ENCODE measurements at places on chromosomes 1 and 21.

DNA sequence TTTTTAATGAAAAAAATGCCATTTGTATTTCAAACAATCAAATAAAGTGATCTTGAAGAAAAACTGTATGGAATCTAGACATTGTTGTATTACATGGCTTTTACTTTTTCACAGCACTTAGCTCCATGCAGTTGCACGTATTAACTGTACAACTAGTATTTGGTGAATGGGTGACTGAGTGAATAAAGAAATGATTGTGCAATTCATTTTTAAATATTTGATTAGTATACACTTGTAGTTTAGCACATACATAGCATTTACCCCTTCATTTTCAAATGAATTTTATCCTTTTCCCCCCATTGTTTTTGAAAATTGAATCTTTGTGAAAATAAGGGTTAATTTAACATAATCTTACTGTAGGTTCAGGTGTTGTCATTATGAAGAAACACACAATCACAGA, 54.5 kb upstream of the GPR25 start:
- H3K36me3 ChIP-seq: peaks cover 4% of the 10 kb centered on the region
- no peaks in the 10 kb centered on the region for H3K4me1 ChIP-seq
- no peaks in the 10 kb centered on the region for H3K27me3 ChIP-seq
- H3K4me3 ChIP-seq: no peak overlapping the region

- no peaks in the 10 kb centered on the region for H3K4me1 ChIP-seq
- H3K27me3 ChIP-seq: no peaks in the 10 kb centered on the region
- H3K4me3 ChIP-seq: no peak overlapping the region
- H3K36me3 ChIP-seq: no peaks in the 10 kb centered on the region
- no peak overlapping the region for H3K27ac ChIP-seq
- DNase-seq: no peak
These were observed 51.5 kb upstream of the CNIH3 start for GRCh38 chr1:224564454-224565084.

- no peak overlapping the region for H3K4me3 ChIP-seq
- H3K36me3 ChIP-seq: no peaks in the 10 kb centered on the region
- DNase-seq: no peak
- H3K27ac ChIP-seq: no peak overlapping the region
- H3K27me3 ChIP-seq: no peaks in the 10 kb centered on the region
- H3K4me1 ChIP-seq: no peaks in the 10 kb centered on the region
These were observed 65.4 kb downstream of the RUNX1 start for GRCh38 chr21:34983680-34984086.

- no peaks in the 10 kb centered on the region for H3K27me3 ChIP-seq
- no peak for DNase-seq
- peaks cover 63% of the 10 kb centered on the region for H3K36me3 ChIP-seq
- no peak overlapping the region for H3K4me3 ChIP-seq
- H3K4me1 ChIP-seq: peaks cover 40% of the 10 kb centered on the region
These were observed 57.5 kb upstream of the SDC3 start for GRCh38 chr1:30965924-30966599.

- peak overlapping the region; percentile 68 for H3K27ac ChIP-seq
- no peaks in the 10 kb centered on the region for H3K36me3 ChIP-seq
These were observed 19.2 kb downstream of the AGPAT3 start for GRCh38 chr21:43884012-43884860.

GRCh38 chr21:20169812-20170576, 828.2 kb upstream of the NCAM2 start:
- no peaks in the 10 kb centered on the region for H3K27me3 ChIP-seq
- H3K4me1 ChIP-seq: no peaks in the 10 kb centered on the region
- no peak overlapping the region for H3K27ac ChIP-seq
- no peaks in the 10 kb centered on the region for H3K36me3 ChIP-seq

DNA sequence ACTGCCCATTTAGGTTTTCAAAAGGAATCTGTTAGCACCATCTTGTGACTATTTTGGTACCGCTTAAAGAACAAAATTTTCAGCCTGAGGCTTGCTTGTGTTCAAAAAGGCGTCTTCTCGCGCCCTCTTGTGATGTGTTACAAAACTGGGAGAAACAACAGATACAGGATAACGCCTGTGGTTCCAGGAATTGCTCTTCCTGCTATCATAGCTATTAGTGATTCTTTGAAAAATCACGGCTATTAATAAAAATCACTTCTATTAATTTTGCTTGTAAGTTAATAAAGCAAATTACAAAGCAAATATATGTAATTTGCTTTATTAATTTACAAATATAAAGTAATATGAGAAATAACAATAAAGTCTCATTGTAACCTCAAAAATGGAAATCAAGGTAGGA, 82.2 kb upstream of the ABCD3 start:
- no peak overlapping the region for H3K27ac ChIP-seq
- no peaks in the 10 kb centered on the region for H3K36me3 ChIP-seq
- no peaks in the 10 kb centered on the region for H3K4me1 ChIP-seq

DNA sequence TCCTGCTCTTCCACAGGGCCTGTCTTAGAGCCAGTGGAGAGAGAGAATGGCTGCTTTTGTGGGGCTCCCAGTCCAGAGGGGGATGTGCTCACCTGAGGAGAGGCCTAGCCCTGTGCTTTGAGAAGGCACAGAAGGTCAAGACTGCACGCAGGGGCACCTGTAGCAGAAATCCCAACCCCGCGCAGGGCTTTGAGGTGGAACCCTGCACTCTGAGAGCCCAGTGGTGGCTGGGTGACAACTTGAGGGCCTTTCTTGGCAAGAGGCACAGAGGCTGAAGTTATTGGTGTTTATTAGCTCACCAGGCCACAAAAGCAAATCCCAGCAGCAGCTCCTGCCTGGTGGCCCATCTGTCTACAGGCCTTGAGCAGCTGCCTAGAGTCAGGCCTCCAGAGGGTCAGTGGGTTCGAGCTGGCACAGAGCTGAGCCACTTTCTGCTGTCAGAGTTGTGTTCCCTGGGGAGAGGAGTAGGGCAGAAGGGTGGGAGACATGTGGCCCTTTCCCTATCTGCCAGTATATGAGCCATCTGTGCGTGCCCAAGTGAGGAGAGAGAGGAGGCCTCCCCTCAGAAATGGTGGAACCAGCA, 31.4 kb downstream of the SZRD1 start:
- H3K4me1 ChIP-seq: peaks cover 18% of the 10 kb centered on the region
- H3K27ac ChIP-seq: no peak overlapping the region
- DNase-seq: no peak

GRCh38 chr1:178877896-178878295, 7.0 kb upstream of the ANGPTL1 start:
- H3K4me1 ChIP-seq: no peaks in the 10 kb centered on the region
- no peak overlapping the region for H3K27ac ChIP-seq
- DNase-seq: no peak
- H3K27me3 ChIP-seq: no peaks in the 10 kb centered on the region

DNA sequence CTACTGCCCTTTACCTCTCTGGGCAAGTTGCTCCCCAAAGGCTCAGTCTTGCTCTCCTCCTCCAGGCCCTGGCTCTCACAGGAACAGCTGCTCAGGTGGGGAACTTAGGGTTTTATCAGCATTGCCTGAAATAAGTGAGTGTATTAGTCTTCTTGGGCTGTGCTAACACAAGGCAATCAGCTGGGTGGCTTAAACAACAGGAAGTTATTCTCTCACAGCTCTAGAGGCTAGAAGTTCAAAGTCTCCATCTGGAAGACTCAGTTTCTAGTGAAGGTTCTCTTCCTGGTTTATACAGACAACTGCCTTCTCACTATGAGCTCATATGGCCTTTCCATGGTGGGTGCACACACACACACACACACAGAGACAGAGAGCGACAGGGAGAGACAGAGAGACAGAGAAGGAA, 2.8 kb upstream of the CD1C start:
- no peak for DNase-seq
- H3K4me1 ChIP-seq: no peaks in the 10 kb centered on the region
- no peak overlapping the region for H3K4me3 ChIP-seq
- H3K27me3 ChIP-seq: no peaks in the 10 kb centered on the region
- no peaks in the 10 kb centered on the region for H3K36me3 ChIP-seq
- H3K27ac ChIP-seq: no peak overlapping the region

- peak; percentile 73 for DNase-seq
- H3K27ac ChIP-seq: peak overlapping the region; percentile 83
- no peaks in the 10 kb centered on the region for H3K27me3 ChIP-seq
- H3K36me3 ChIP-seq: no peaks in the 10 kb centered on the region
These were observed 53.4 kb upstream of the EDN2 start for GRCh38 chr1:41537788-41538351.

DNA sequence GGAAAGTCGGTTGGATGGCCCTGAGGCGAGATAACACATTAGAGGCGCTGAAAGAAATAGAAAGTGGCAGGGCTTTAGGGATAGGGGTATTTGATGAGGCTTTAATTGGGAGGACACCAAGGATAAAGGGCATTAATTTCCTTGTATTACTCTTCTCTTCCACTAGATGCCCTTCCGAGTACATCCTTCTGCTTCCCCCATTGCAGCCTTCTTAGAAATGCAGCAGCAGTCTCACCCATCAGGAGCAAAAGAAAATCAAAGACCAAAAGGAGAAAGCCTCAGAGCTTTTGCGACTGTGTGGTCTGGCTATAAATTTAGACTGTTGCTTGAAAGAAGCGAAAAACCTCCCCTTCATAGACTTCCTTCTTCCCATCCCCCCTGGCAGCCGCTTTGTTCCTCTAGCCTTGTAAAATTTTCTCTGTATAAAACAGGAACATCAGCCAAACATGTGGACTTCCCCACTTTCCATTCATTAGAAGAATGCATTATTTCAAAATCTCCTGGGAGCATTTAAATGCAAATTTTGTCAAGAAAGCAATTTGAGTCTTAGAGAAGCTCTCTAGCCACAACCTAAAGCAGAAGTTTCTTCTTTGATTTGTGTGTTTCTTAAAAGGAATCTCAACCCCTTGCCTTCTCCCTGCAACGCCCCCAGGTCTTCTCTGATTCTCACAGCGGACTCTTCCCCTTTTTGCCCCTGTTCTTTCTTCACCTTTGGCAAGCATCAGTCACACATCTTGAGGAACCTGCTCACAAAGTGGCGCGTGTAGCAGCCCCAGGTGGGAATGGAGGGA, 76.6 kb downstream of the NDUFS5 start:
- no peaks in the 10 kb centered on the region for H3K4me1 ChIP-seq
- no peaks in the 10 kb centered on the region for H3K27me3 ChIP-seq
- no peak for DNase-seq

- H3K4me1 ChIP-seq: no peaks in the 10 kb centered on the region
- no peaks in the 10 kb centered on the region for H3K27me3 ChIP-seq
- no peaks in the 10 kb centered on the region for H3K36me3 ChIP-seq
These were observed 183.6 kb upstream of the RAB4A start for GRCh38 chr1:229087339-229087738.

DNA sequence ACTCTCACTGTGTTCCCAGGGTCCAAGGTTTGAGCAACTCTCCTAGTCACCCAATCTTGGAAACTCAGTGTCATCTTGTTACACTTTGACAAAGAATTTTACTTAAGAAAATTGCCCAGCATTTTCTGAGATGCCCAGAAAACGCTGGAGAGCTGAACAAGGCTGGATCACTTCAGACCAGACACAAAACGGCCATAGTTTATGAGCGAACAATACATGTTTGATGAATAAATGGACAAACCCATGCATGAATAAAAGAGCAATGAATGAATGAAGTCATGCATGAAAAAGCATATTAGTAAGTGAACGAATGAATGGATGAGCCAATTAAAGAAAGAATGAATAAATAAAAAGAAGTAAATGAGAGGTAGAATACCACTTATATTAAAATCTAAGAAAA, 103.8 kb downstream of the MATN1 start:
- H3K27me3 ChIP-seq: no peaks in the 10 kb centered on the region
- H3K4me3 ChIP-seq: no peak overlapping the region
- H3K4me1 ChIP-seq: no peaks in the 10 kb centered on the region

DNA sequence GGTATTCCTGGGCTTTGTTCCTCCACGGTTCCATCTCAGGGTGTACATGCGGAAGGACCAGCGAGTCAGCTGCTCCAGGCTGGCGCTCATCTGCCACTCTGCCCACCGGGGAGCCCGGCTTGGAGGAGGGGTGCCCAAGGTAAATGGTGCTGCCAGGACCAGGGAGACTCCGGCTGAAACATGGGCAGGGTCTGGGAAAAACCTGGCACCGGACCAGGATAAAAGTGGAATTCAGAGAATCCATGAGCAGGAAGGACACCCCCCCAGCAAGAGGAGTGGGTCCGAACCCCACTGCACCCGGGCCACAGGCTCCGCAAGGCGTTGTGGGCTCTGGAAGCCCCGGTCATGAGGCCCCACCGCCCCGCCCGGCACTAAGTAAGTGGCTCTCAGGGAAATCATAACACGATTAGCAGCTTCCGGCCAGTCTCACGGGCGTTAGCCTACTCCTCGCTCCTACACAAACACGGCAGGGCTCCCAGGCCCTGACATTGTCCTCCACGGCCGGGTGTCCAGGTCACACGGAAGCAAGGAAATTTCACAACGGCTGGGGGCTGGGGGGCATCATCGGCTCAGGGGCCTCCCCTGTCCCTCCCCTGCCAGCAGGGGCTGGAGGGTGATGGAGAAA, 21.1 kb downstream of the MEGF6 start:
- no peak overlapping the region for H3K27ac ChIP-seq
- H3K4me1 ChIP-seq: peaks cover 10% of the 10 kb centered on the region
- H3K27me3 ChIP-seq: no peaks in the 10 kb centered on the region

- no peaks in the 10 kb centered on the region for H3K27me3 ChIP-seq
- H3K4me1 ChIP-seq: peaks cover 100% of the 10 kb centered on the region
These were observed 39.0 kb downstream of the AHDC1 start for GRCh38 chr1:27564710-27565649.

GRCh38 chr1:201021630-201022492, 1.7 kb downstream of the KIF21B start:
- H3K27ac ChIP-seq: no peak overlapping the region
- H3K4me1 ChIP-seq: peaks cover 40% of the 10 kb centered on the region
- no peak overlapping the region for H3K4me3 ChIP-seq
- DNase-seq: no peak
- no peaks in the 10 kb centered on the region for H3K36me3 ChIP-seq
- no peaks in the 10 kb centered on the region for H3K27me3 ChIP-seq

GRCh38 chr1:37732111-37732780, 32.7 kb downstream of the EPHA10 start:
- no peak for DNase-seq
- H3K4me1 ChIP-seq: no peaks in the 10 kb centered on the region
- H3K27ac ChIP-seq: no peak overlapping the region

DNA sequence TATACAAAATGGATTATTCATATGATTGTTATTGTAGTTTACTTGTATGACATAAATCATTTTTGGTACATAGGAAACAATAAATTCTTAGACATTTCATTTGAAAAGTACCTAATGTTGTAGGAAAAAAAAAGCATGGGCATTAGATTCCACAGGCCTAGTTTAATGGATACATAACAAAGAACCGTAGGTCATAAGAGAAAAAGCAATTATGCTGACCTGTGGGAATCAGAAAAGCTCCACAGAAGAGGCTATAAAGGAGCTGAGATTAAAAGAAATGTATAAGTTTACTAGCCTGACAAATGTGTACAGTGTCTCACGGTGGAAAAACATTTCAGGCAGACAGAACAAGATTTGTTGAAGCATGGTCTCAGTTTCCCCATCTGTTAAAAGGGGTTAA, 3.7 kb downstream of the DEPDC1 start:
- no peaks in the 10 kb centered on the region for H3K36me3 ChIP-seq
- no peak overlapping the region for H3K4me3 ChIP-seq
- H3K27ac ChIP-seq: no peak overlapping the region
- no peaks in the 10 kb centered on the region for H3K27me3 ChIP-seq

DNA sequence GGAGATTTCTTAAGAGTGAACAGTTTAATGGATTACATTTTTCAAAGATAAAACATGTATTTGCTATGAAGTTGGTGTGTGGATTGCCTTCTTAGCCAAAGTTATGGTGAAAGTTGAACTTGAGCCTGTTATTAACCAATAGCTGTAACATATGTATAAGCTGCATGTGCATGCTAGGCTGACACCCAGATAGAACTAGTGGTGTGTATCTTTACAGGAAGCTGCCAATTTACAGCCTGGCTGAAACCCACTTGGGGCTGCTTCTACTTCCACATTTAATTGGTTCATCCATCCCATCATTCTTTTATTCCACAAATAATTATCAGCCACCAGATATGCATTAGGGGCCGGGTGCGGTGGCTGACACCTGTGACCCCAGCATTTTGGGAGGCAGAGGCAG, 3.3 kb downstream of the PLA2G5 start:
- H3K4me3 ChIP-seq: no peak overlapping the region
- DNase-seq: peak; percentile 30
- H3K4me1 ChIP-seq: peaks cover 80% of the 10 kb centered on the region
- no peaks in the 10 kb centered on the region for H3K27me3 ChIP-seq

Measured in right atrium auricular region (tissue), 2 donors.